ENCODE measurements at places on chromosomes 3 and 15. TPM values are rescaled to one million over a fixed set of nuclear protein-coding genes. Genes with fewer than 3 reads are reported as not detected.

Gene TEX55
- not detected for total RNA-seq

DNA sequence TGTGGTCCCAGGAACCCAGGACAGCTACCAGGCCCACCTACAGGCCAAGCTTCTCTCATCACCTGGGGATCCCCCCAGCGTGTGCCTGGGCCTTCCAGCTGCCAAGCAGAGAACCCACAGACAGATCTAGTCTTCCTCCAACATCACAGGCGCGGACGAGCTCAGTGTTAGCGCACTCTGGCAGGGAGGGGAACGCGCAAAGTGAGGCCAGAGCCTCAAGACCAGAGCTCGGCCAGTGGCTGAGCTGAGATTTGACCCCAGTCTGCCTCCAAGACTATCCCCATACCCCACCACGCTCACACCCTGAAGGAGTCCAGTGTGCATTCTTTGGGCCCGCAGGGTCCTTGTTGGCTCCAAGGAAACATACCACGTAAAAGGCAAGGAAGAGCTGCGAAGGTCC lies 5.1 kb downstream of the MFGE8 start:
- DNase-seq = no peak

Gene SLC51A
- not detected for total RNA-seq

- DNase-seq = no peak
Observed at GRCh38 chr15:35547775-35548364, 1.9 kb upstream of the DPH6 start.

Gene GAP43
- total RNA-seq = 0.21 TPM

- no peak for DNase-seq
Observed at GRCh38 chr3:99662838-99663570, 24.6 kb downstream of the COL8A1 start.

DNA sequence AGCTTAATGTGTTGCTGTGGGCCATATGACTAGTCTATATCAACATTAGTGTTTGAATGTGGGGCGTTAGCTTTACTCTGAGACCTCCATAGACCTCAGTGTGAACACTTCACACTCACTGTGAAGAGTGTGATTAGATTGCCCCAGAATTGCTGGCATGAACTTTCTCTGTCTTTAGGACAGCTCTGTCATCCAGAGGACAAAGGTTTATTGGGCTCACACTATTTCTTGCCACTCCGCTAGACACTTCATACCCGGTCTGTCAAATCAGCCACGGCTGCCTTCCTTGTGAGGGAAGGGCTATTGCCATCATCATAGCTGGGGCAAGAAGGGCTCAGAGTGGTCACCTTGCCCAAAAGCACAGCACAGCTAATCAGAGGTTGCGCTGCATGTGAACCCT lies 316.8 kb upstream of the NR2E3 start:
- DNase-seq = no peak

DNA sequence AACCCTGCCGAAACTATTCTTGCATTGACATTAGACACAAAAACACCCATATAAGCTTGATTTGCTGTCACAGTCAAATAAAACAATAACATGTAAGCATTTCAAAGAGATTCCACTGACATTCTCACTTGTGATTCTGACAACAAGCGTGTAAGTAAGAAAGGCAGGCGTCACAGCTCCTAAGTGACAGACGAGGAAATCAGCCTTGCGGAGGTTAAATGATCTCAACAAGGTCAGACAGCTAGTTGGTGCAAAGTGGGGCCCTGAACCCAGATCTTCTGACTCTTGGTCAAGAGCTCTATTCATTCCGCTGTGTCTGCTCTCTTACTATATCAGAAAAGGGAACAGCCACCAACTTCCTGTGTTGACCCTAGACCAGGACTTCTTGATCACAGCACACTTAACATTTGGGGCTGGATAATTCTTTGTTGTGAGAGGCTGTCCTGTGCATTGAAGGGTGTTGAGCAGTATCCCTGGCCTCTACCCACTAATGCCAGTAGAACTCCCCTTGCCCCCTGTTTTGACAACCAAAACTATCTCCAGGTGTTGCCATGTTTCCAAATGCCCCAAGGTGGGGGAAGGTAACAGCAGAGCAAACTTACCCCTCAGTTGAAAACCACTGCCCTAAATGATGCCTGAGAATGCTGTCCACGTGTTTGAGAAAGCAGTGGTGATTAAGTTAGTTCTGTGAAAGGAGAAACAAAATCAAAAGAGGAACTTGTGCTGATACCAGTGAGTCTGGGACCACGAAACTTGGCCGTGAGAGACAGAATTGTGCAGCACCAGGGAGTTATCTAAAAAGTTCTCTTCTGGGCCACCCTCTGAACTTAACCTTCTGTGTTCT lies 86.1 kb downstream of the LIPC start:
- DNase-seq = no peak

GRCh38 chr15:60118146-60118545 lies 114.0 kb downstream of the FOXB1 start:
- no peak for DNase-seq

GRCh38 chr3:15754047-15754446 lies 43.7 kb downstream of the ANKRD28 start:
- no peak for DNase-seq

DNA sequence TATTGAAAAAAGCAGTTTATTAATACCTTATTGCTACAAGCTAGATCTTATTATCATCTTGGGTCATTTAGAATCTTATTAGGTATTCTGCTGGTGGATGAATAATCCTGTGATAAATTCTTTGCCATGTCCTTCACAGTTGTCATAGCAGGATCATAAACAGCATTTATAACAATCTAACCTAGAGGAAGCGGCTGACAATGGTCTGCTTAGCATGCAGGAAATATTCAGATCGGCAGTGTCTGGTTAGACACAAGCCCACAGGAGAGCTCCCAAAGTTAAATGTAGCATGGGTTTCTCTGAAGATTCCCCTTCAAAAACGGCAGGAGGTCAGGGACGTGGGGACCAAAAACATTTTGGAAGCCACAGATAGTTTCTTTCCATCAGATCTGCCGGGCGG lies 179.3 kb downstream of the FOXB1 start:
- no peak for DNase-seq

DNA sequence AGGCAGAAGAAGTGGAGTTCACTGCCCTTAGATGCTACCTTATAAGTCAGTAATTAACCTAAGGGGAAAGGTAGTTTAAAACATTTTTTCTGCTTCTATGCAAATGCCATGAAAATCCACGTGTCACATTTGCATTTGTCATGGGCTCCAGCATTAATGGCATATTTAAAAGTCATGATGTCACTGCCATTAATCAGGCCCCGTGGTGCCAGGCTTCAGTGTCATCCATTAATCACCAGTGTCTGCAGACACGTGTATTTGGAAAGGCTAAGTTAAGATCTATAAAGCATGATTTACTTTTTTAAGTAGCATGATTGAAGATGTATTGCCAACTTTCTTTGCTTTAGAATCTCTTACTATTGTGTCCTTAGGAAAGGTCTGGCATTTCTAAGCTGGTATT lies 857.8 kb downstream of the TUSC7 start:
- no peak for DNase-seq

Gene USP19
- 55.2 TPM for total RNA-seq

GRCh38 chr3:65664446-65664845 lies 374.3 kb downstream of the MAGI1 start:
- no peak for DNase-seq

GRCh38 chr3:2526926-2527325 lies 428.3 kb downstream of the CNTN4 start:
- DNase-seq = no peak

Gene RPP14
- 15.1 TPM for total RNA-seq

Gene CCR8
- not detected for total RNA-seq

DNA sequence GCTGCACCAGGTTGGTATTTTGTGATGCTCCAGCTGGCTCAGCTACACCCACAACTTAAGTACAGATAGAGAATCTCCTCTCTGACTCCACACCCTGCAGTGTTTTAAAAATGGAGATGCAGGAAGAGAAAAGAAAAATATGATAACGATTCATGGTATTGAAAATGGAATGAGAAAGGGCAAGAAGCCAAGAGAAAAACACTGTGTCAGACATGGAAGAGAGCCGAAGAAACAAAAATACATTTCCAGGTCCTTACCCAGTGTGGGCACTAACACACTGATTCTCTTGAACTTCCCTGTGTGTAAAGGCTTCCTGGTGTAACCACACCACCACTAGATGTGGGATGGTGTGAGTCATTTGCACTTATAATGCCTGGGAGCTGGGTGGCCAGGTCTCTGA lies 93.1 kb downstream of the GMPS start:
- DNase-seq = no peak

GRCh38 chr3:42148982-42149432 lies 57.9 kb downstream of the TRAK1 start:
- DNase-seq = peak; percentile 60

DNA sequence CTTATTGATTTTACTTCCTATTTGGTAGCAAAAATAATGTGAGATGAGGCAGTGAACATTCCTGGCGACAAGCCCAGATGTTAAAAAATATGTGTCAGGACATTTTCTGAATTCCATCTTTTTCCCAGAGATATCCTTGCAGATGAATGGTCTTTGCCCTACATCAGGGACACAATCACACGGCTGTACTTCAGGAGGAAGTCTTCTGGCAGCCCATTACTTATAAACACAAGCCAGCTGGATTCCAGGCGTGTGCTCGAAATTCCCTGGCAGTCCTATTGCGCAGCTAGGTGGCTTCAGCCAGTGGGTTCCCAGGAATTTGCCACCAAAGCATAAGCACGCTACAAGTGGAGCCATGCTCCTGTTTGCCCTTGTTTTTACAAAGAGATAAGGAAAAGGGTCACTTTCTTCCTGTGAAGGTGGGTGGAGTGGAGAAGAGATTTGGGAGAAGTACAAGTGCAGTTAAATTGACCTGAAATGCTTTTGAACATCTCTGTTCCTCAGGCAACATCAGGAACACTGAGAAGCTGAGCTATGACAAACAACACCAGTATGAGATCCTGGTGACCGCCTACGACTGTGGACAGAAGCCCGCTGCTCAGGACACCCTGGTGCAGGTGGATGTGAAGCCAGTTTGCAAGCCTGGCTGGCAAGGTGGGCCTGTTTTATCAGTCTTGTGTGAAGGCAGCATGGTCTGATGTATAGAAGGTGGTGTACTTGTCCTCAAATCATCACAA lies 257.1 kb upstream of the TRIM42 start:
- DNase-seq = no peak

Gene CEP63
- total RNA-seq = 17.8 TPM

DNA sequence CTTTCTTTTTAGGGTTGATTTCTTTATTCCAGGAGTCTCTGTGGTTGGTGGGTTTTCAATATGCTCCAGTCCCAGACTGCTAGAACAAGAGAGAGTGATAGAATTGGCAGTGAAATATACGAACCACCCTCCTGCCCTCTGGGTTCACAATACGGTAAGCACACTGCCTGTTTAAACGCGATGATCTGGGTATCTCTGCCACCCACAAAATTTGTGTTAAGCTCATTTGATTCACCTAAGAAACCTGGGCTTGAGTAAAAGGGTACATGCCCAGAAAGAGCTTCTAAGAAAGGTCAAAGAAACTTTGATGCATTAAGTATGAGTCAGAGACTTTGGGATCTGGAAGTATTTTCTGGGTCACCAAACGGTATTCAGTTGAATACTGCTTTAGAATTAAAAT lies 29.8 kb downstream of the OXNAD1 start:
- DNase-seq = no peak

DNA sequence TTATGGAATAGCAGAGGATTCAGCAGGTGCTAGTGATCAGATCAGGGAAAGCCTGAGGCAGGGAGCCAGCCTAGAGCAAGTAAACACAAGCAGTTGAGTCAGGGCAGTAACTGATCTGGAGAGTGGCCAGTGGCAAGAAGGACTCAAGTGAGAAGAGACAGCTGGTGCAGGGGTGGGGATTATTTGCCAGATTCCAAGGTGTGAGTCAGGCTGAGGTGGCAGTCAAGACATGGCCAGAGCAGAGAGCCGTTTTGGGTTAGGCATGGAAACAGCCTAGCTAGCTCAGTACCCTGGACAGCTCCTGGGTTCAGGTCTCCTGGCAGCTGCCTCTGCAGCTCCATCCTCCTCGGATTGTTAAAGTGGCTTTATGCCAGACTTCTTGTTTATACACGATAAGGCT lies 281.9 kb upstream of the ONECUT1 start:
- DNase-seq = peak; percentile 47

GRCh38 chr3:46676601-46677410 lies 16.7 kb downstream of the ALS2CL start:
- DNase-seq = no peak

- DNase-seq = no peak
Observed at GRCh38 chr3:21893242-21893641, 142.2 kb upstream of the ZNF385D start.

- DNase-seq = no peak
Observed at GRCh38 chr3:50666837-50667236, 7.9 kb upstream of the DOCK3 start.

Gene ADIPOQ
- total RNA-seq = not detected

Gene THRB
- 2.0 TPM for total RNA-seq

Gene C2CD4A
- 0.75 TPM for total RNA-seq

DNA sequence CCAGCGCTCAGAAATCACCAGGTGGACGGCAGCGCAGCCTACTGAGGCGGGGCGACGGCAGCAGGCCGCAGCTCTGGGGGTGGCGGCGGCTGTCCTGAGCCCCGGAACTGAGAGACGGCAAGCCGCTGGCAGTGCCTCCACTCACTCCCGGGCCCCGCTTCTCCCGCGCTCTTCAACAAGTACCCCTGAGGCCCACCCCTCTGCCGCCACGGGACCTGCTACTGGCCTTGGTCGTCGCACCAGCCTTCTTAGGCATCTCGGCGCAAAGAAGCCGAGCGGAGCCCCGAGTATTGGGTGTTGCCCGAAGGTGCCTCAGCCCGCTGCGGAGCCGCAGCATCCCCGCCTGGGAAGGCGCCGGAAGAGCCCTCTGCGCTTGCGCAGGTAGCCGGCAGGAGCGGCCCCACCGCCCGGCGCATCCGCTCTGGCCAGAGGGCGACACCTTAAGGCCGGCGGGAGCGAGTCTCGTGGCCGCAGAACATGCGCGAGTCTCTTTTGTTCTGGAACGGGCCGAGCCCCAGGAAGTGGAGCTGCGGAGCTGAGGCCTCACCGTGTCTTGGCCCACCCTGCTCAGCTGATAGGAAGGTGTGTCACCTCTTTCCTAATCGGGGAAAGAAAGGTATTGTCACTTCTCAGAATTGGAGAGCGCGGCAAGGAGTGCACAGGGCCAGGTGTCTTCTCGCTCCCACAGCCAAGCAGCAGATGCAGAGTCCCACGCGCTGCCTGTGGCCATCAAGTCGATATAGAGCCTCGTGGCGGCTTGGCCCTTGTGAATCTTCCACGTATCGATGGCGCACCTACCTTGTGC lies at the start of gene C15orf40:
TSS of gene C15orf40 (minus strand) at position 369 of the 805 bp plus-strand sequence. CDS start at position 337, 32 bp downstream.
- peak; percentile 65 for DNase-seq

DNA sequence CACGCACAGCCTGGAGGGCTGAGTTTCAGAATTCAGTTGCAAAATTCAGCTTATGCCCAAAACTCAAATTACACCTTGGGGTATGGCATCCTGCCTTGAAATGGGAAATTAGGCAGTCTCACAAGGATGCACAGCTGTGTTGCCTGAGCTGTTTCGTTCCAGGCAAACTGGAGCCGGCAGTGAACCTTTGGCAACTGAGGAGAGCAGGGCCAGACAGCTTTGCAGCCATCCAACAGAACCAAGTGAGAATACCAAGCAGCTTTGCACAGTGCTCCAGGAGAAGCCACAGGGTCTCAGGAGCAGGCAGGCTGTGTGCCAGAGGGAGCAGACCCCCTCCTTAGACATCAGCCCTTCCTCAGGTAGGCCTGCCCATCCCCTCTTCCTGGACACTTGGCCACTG lies 32.5 kb upstream of the BFSP2 start:
- no peak for DNase-seq

Gene TNFSF10
- total RNA-seq = 8.6 TPM
